ENCODE measurements at places on chromosomes 4 and X.

GRCh38 chr4:122541996-122542395 lies 78.9 kb downstream of the IL21 start:
- no peak for DNase-seq

GRCh38 chr4:85821688-85822455 lies 346.9 kb downstream of the ARHGAP24 start:
- no peak for DNase-seq

GRCh38 chrX:124440695-124441094 lies 94.3 kb downstream of the SH2D1A start:
- DNase-seq = no peak

DNA sequence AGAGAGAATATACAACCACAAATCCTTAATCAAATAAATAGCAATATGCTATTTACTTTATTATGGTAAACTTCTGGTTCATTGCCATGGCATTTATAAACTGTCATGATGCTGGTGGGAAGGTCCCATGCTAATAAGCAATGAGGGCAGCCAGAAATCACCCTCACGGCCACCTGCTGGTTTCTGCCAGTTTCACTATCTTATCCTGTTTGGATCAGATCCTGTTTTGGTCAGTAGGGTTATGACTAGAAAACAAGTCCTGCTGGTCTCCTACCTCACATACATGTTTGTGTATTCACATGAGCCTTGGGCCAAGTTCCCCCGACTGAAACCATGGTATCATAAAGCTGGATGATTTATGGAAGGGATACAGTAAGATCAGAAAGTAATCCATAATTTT lies 28.1 kb downstream of the XAGE5 start:
- no peak for DNase-seq

- no peak for DNase-seq
Measured at GRCh38 chr4:34939073-34939472, 1305.2 kb downstream of the ARAP2 start.

- DNase-seq = no peak
Measured at GRCh38 chrX:2283111-2283859, 217.5 kb downstream of the DHRSX start.

GRCh38 chr4:174528226-174528625 lies 5.9 kb upstream of the HPGD start:
- no peak for DNase-seq

DNA sequence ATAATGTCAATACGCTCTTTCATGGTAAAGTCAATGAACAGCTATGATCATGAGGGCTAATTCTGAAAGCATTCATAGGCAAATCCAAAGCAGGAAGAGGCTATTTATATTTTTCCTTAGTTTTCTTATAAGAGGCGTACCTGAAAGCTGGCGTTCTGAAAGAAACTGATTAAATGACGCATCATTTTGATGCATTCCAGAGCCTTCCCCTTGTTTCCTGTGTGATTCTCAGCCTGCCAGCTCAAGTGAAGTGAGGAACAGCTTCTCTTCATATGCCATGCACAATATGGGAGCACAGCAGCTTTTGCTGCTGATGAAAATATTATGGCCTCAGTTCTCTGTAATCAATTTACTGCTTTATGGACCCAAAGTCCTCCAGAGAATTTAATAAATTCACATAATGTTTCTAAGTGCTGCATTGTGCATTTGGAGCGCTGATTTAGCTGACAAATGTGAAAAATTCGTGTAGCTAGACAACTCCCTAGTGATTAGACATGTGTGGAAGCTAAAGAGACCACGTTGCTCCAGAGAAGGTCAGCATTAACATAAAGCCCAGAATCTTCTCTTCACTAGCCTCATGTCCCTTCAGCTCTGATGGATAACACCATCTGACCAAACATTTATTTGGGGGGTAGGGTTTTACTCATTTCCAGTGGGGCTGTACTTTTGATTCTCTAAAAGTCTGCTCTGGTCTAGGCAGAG lies 110.8 kb downstream of the GPAT3 start:
- DNase-seq = no peak

GRCh38 chr4:164700471-164700870 lies 53.5 kb upstream of the SMIM31 start:
- DNase-seq = no peak

GRCh38 chr4:6491235-6491634 lies 18.8 kb upstream of the PPP2R2C start:
- DNase-seq = no peak
